Iris pigment epithelial cell (primary cell): ENCODE measurements at places on chromosomes 2 and 18.

DNA sequence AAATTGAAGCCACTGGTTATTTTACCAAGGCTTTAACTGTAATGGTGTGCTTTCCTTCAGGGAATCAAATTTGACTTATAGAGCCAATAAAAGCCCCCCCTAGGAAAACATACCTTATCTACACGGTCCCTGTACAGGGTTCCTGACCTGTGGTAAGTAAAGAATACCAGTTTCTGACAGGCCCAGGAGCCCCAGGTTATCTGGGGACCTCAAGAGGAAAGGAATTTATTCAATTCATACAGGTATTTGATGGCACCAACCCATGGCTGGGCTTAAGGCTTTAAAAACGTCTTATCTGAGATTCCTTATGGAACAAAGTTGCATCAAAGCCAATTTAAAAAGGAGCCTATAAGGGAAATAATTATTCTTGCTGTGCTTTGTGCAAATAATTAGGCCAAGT is 7.0 kb upstream of the RPIA start:
- no peak for DNase-seq

DNA sequence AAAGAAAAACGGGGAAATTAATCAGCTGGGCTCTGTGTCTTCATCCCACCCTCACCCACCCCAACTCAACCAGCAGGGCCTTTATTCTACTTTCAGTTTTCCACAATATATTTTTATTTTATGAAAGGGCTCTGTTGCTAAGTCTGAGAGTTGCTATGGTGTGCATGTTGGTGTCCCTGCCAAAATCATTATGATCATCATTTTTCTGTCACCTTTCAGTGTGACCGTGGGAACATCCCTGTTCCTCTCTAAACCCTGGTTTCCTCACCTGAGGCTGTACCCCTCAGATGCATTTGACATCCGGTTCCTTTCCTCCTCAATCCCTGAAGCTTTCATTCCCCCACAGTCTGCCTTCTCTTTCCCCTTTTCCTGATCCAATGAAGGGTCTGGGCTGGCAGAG is 180.5 kb downstream of the ZFP36L2 start:
- DNase-seq = no peak

- no peak for DNase-seq
Observed at GRCh38 chr18:76502551-76502950, 7.5 kb upstream of the ZNF516 start.

GRCh38 chr2:102310964-102311640 is at the start of gene IL1RL1:
IL1RL1 (plus strand) TSS chr2:102311563; CDS start chr2:102338265, 26,702 bp downstream.
- no peak for DNase-seq

DNA sequence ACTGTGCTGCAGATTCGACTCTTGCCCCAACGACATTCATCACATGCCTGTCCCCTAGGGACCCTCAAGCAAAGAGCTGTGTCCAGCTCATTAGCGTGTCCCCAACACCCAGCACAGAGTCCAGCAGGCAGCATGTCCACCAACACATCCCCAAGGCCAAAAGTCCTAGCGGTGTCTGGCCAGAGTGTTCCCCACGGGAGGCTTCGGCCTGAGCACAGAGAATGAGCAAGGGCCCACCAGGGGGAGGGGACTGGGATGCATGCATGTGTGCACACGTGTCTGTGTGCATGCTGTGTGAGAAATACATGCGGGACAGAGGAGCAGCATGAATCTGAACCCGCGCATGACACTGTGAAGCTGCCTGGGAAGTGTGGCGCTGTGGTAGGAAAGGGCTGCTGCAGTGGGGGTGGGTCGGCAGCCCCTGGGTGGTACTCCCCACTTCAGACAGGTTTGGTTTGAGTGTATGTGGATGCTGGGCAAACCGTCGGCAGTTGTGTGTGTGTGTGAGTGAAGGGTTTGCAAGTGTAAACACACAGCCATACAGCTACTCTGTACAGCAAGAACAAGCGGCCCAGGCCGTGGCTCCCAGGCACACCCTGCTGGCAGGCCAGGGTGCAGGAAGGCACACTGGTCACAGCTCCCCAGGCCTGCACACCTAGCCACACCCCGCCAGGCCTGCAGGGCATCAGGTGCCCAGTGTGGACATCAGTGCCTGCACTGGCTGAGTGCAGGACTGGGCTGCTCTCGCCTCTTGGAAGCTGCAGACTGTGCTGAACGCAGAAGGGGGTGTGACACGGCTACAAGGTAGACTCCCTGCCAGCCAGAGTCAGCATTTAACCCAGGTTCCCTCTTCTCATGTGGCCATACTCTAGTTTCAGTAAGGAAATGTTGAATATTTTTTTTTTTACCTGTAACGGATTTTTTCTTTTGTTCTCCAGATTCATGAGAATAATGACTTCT is 19.5 kb upstream of the HES6 start:
- no peak for DNase-seq

DNA sequence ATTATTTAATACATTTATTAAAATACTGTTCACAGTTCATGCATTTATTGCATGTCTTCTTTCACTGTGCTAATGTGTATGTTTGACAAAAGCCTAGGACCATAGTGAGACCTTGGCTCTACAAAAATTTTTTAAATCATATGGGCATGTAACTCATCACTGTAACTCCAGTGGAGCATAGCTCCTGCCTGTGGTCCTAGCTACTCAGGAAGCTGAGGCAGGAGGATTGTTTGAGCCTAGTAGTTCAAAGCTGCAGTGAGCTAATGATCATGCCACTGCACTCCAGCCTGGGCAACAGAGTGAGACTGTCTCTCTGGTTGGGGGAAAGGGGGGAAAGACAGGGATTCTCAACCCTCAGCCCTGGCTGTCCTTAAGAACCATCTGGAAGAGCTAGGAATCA is 137.8 kb downstream of the PRKCE start:
- DNase-seq = no peak

DNA sequence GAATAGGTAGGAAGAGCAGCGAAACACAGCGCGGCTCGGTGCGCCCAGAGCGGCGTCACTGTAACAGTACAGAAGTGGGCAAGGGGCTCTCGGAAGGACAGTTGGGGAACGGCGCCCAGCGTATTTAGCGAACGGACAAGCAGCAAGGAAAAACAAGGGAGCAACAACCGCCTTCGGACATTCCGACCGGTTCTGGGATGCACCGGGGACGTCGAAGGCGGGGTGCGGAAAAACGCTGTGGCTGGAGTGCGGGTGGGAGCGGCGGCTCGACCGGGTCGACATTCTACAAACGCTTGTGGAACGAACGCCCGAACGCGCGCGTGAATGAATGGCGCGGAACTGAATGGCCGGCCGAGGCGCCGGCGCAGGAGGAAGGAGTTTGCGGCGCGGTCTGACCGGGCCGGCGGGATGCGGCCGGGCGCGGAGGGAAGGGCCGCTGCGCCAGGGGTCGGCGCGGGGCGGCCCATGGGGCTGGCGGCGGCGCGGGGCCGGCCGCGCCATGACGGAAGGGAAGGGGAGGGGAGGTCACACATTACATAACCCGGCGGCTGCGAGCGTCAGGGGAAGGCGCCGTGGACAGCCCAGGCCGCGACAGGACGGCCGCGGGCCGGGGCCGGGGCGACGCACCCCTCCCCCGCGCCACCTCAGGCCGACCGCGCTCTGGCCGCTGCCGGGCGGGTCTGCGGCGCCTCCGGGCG is 605 bp downstream of the REV1 start:
- peak; percentile 52 for DNase-seq

DNA sequence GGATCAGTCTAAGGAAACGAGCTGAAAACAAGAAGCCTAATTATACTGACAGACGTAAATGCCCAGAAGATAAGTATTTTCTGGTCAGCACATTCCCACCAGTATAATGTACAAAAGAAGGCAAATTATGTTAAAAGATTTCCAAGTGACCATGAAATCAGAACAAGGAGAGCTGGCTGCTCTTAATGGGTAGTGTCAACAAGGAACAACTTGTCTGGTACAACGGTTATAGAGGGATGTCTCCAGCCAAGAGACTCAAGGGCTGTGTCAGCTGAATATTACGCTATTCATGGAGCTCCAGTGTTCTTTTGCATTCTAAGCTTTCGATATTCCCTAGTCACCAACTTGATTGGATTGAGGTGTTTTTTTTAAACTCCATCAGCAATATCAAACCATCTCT is 8.6 kb upstream of the L3MBTL4 start:
- DNase-seq = no peak

DNA sequence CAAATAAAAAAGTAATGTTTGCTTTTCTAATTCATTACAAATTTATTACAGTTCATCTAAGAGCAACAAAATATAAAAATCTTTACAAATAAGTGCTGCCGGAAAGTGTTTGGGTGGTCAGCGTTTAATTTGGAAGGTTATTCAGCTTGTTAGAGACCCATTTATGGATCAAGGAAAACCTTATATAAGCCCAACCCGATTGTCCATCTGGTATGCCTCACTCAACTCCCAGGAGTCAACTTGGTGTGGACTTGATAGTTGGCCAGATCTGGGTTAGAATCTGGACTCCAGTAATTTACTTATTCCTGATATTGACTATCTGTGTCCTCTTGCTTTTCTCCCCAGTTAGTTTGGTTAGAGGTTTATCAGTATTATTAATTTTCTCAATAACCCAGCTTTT is 106.2 kb downstream of the KCTD1 start:
- DNase-seq = no peak

- no peak for DNase-seq
Observed at GRCh38 chr2:111041398-111042202, 79.1 kb upstream of the BCL2L11 start.

DNA sequence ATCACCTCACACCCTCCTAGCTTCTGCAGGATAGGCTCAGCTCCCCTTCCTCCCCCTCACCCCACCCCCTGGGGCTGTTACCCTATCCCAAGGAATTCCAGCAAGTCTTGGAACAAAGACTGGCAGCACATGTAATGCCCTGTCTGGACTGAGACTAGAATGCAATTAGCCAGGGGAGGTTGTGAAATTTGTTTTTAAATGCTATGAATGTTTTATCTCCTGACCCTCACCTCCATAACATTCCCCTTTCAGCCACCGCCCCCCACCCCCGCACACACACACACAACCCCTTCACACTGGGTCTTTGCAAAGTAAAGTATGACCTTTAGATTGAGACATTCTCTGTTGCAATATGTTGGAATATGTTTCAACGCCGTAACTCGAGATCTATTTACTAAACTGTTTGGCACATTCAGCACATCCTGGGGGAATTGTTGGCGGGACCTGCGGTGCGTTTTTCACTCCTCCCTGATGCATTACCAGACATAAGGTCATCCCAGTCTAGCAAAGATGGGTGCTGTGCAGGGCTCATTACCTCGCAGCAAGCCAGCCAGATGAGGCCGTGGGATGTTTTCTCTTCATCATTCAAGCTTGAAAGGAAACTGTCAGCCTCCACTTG is 290.7 kb upstream of the SLC14A2 start:
- peak; percentile 51 for DNase-seq

- peak; percentile 59 for DNase-seq
Observed at GRCh38 chr2:176652300-176653182, 383.3 kb downstream of the MTX2 start.

DNA sequence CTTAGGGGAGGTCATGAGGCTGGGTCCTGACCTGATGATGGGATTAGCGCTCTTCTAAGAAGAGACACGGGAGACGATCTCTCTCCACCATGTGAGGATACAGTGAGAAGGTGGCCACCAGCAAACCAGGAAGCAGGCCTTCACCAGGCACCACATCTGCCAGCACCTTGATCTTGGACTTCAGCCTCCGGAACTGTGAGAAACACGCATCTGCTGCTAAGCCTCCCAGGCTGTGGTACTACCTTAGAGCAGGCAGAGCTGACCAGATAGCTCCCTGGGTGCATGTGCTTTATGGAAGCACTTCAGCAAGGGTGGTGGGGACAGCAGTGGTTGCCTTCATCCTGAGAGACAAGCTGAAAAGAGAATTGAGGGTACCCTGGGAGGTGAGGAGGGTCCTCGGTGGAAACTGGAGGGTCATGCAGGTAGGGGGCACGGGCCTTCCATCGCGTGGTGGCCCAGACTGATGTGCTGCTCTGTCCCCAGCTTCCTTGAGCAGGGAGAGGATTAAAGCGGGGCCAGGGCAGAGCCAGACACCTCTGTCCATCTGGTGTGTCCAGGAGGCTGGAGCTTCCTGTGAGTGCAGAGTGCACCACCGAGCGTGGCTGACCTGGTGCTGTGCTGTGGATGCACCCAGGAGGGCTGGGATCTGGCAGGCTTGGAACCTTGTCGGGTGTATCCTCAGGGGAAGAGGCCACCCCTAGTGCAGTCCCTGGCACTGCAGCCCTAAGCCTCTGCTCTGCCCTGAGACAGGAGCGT is 42.9 kb upstream of the HS6ST1 start:
- DNase-seq = no peak

DNA sequence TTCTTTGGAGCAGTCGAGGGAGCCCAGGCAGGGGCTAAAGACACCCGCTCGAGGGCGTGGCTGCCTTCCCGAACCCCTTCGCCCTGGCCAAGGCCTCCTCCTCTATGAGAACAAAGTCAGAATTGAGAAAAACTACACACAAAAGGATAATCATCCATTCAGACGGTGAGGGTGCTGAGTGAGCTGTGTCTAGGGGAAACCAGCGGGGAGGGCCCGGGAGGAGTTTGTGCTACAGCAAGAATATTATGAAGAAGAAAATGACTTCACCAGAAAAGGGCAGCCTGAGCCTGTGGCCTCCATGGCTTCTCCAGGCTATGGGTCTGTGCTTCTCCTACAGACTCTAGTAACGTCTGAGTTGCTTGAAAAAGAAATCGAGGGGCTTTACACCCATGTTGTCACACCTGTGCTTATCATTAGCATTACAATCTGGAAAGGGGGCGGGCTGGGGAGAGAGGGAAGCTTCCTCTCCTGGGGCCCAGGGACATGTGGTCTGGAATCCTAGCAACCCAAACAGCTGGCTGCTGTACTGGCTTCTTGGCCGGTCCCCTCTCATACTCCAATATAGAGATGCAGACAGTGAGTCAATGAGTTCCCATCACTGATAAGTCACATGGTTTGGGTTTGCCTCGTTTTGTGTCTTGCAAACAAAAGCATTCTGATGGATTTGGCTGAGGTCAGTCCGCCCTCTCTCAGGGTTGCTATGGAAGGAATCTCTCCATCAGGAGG is 52.0 kb upstream of the ARL4C start:
- DNase-seq = peak; percentile 20

- no peak for DNase-seq
Observed at GRCh38 chr2:170823088-170823897, 6.6 kb downstream of the GAD1 start.

GRCh38 chr2:149200109-149200520 is 130.3 kb upstream of the LYPD6 start:
- peak; percentile 37 for DNase-seq

GRCh38 chr2:150041722-150042425 is 445.6 kb downstream of the RND3 start:
- peak; percentile 48 for DNase-seq

DNA sequence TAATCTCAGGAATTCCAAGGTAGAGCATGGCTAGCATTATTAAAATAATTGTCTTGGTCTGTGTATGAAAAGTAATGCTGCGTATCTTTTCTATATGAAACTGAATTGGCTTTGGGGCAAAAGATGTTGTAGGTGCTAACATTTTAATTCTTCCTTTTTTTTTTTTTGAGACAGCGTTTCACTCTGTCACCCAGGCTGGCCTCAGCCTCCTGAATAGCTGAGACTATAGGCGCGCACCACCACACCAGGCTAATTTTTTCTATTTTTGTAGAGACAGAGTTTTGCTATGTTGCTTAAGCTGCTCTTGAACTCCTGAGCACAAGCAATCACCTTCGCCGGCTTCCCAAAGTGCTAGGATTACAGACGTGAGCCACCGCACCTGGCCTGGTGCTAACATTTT is 172.6 kb upstream of the STON1 start:
- no peak for DNase-seq

GRCh38 chr2:84550916-84551315 is 34.6 kb downstream of the DNAH6 start:
- no peak for DNase-seq
